Progenitor cell of endocrine pancreas (in vitro differentiated cells): ENCODE measurements at places on chromosomes 2 and 18.

GRCh38 chr2:165068487-165068757 is 113.1 kb upstream of the SLC38A11 start:
- no peak for DNase-seq

DNA sequence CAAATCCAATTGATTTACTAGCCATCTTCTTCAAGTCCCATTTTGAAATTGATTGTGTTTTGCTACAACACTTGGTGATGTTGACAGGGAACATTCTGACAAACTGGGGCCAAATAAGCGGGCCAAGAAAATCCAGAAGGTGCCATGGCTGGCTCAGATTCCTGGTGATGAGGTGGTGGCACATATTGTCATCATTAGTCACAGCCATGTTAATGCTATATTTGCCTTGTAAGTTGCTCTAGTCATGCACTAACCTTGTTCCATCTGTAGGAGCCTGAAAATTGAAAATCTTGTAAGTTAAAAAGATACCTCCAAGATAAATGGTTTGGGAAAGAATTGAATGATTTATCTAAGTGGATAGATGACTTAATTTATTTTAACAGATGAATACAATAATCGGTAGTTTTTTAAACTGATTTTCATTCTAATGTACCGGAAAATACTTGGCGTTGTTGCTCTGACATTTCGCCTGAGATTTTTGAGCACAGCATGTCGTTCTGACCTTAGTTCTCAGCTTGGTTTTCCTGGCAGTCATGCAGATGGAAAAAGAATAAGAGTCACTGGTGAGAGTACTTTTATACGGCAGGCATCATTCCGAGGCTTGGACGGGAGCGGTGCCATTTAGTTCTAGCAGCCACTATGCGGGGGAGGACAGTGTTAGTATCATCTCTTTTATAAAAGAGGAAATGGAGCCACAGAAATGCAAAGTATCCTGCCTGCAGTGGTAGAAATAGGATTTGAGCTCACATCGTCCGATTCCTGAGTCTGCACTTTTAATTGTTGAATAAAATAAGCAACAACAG is 133.9 kb downstream of the ZNF532 start:
- no peak for DNase-seq

DNA sequence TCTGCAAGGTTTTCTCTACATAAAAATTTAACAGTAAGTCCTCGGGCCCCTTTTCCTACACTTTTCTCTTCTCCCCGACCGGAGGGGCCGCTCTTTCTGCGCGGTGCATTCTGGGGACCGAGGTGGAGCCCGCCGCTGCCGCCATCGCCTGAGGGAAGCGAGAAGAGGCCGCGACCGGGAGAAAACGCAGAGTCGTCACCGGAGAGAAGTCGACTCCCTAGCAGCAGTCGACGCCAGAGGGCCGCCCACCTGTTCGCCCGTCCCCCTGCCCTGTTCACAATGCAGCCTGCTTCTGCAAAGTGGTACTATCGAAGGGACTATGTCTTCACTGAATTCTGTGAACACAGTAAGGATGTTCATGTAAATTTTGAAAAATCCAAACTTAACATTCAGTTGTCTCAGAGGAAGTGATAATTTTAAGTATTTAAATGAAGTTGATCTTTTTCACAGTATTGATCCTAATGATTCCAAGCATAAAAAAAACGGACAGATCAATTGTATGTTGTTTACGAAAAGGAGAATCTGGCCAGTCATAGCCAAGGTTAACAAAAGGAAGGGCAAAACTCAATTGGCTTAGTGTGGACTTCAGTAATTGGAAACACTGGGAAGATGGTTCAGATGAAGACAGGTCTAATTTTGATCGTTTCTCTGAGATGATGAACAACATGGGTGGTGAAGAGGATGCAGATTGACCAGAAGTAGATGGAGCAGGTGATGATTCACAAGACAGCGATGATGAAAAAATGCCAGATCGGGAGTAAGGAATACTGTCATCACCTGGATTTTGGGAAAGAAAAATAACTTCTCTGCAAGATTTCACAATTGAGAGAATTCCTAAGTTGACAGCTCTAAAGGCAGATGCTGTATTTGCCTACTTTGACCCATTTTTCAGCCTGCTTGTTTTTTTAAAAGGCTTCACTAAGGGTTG is 55.8 kb downstream of the ASXL2 start:
- DNase-seq, result peak; percentile 17

GRCh38 chr2:126797622-126798275 is 100.9 kb upstream of the TEX51 start:
- DNase-seq, result no peak

DNA sequence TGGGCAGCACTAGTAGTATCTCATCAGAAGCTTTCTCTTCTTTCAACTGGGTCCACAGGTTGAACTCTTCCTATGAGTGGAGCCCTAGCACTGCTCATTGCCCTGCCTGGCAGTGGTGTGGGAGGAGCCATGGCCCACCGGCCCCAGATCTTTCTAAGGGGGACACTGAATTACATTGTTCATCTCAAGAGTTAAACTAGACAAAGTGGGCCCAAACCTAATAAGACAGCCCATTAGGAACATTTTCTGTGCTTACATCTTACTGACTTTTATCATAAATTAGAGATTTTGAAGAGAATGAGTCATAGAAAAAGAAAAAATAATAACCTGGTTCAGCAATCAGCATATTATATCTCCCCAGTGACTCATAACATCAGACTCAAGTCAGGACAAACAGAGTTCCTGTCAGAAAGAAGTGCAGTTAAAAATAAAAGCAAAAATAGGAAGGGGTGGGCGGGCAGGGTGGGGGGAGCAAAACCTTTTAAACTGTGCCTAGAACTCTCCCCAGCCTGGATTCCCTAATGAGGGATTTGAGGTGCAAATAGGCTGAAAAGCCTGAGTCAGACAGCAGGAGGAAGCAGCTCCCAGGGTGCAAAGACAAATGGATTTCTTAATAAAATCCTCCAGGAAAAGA is 161.6 kb upstream of the TRIB2 start:
- no peak for DNase-seq

DNA sequence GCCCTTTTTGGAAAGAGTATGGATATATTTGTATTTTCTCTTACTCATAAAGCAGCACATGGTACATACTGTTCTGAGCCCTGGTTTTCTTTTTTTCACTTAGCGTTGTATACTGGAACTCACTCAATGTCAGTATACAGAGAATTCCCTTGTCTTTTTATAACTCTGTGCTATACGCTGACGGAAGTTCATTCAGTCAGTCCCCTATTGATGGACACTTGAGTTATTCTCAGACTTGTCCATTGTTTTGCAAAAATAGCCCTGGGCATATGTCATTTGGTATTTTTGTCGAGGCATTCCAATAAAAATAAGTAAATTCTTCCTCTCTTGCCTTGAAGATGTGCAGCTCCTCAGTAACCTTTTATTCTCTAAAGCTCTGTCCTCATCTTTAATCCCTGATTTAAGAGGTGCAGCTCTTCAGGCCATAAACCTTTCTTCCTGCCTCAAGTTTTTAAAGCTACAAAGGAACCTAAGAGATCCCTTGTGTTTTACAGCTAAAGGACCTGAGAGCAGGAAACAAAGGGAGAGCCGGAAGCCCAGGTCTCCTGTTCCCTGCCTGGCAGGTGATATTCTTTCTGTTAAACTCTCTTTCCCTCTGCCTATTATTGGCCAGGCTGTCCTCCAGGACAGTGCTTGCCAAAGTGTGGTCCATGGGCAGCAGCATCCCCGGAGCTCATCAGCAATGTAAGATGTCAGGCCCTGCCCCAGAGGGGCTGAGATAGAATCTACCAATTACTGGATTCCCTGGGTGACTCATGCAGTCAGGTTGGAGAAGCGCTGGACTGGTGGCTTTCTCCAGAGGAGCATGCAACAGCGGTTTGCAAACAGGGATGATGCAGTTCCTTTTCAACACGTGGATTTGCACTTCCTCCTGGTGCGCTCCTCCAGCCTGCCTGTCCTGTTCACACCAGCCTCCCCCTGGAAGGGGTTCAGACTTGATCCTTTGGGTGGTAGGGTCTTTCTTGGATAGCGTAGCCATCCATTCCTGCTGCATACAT is 158.0 kb downstream of the NEDD4L start:
- no peak for DNase-seq

DNA sequence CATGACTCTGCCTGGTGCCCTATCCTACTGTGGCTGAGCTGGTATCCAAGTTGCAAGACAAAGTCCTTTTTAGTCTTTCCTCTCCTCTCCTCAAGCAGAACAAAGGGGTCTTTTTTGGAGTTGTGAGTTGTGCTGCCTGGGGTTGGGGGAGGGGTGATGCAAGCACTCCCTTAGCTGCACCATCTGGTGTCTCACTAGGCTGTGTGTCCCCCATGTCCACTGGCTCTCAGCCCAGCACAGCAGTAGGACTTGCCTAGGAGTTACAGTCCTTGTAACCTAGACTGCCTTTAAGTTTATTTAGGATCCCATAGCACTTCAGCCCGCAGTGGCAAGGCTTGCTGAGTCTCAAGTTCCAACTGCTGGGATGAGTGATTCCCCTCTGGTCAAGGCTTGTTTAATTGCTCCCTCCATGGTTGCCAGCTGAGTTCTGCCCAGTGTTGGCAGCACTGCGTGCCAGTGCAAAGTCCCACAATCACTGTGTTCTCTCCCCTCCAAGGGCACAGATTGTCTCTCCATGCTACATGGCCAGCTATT is 13.2 kb upstream of the ILKAP start:
- DNase-seq, result no peak

DNA sequence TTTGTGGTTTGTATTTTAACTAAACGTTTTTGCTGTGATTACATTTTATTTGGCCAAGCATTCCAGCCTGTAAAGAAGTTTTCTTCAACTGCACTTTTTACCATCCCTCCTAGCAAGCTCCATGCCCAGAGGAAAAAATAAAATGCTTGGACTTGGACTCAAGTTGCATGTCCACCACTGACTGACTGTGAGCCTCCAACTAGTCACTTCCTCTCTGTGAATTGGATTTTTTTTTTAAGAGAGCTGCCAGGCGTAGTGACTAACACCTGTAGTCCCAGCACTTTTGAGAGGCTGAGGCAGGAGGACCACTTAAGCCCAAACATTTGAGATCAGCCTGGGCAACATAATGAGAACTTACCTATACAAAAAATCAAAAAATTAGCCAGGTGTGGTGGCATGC is 1185.2 kb upstream of the PIK3C3 start:
- no peak for DNase-seq

- peak; percentile 32 for DNase-seq
These were observed at the start of gene FNDC4 for GRCh38 chr2:27494944-27495554. Gene FNDC4 (minus strand): TSS chr2:27495200. CDS start chr2:27494679, 521 bp downstream.

DNA sequence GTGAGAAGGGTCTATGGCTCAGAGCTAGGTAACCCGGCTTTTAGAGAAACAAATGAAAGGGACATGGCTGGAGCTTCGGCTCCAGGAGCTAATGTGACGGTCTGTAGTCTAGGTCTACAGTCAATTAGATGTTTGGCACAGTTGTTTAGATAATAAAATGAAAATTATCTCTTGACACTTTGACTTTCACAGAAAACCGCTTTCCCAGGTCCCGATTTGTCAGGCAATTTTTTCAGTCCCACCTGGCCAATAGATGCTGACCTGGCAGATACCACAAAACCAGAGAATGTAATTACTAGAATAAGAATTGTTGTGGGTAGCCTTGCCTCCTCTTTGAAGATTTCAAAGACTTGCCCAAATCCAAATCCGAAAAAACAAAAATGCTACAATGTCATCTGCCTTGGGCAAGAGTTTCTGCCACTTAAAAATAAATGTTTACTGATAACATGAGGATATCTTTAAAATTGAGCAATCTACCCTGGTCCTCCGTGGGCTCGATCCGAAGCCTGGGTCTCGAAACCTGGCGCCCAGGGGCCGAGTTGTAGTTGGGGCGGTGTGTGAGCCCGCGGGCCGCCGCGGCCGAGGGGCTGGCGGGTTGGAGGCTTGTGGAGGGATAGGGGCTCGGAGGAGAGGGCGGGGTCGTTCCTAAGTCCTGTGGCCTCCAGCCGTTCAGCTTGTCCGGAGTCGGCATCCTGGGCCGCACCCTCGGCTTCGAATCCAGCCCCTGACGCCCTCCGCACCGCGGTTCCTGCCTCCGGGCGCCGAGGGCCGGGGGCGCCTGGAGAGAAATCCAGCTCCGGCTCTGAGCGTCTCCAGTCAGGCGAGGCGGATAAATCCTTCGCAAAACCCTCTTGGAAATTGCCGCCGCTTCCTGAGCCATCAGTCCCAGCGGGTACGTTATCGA is 2.3 kb downstream of the EMX1 start:
- no peak for DNase-seq

DNA sequence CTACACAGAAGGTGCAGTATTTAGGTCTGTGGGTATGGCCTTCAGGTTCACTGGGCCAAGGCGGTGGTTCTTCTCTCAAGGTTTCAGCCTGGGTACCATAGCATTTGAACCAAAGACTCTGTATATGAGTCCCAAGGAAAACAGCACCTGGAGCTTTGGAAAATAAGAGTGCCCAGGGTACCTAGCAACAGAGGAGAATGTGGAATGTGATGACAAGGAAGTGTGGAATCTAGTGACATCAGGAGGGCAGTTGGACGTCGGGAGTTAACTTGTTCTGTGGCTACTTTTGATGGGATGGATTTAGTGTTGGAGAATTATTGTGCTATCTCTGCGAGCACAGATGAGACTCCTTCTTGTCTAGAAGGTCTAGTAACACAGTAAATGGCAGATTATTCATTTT is 201.2 kb downstream of the NOL4 start:
- no peak for DNase-seq

DNA sequence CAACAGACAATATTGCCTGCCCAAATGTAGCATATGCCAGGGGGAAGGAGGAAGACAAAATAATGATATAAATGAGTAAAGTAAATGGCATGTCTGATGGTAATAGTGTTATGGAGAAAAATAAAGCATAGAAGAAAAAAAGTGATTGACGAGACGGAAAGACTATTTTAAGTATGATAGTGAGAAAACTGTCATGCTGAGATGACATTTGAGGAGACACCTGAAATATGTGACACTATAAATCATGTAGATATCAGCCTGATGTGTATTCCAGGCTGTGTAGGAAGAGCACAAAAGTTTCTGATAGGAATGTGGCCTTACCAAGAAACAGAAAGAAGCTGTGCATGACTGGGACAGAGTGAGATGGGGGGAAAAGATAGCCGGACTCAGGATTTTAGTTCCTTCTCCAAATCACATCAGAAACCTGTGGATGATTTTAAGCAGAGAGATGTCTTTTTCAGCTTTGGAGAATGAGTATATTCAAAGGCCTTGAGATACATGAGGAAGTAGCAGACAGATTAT is 387.3 kb upstream of the SYT4 start:
- no peak for DNase-seq

GRCh38 chr2:199829628-199830027 is 21.4 kb downstream of the FTCDNL1 start:
- no peak for DNase-seq

DNA sequence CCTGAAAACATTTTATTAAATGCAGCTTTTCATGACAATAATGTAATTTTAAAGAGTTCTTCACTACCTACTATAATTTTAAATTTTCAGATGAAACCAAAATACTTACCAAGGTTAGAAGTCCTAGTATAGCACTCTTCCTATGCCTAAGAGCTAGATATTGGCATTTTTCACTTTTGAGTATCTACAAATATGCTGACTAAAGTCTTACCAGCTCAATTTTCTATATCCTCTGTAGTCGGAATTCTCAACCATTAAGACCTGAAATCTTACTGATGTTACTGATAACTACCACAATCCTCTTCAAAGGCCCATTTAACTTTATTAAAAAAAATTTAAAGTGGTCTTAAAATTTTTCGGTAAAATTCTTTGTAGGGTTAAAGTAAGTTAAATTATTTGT is 32.0 kb downstream of the PREPL start:
- DNase-seq, result no peak

- no peak for DNase-seq
These were observed 208.4 kb upstream of the SMAD2 start for GRCh38 chr18:48138660-48139430.
